ENCODE measurements at places on chromosomes 3 and 15.

DNA sequence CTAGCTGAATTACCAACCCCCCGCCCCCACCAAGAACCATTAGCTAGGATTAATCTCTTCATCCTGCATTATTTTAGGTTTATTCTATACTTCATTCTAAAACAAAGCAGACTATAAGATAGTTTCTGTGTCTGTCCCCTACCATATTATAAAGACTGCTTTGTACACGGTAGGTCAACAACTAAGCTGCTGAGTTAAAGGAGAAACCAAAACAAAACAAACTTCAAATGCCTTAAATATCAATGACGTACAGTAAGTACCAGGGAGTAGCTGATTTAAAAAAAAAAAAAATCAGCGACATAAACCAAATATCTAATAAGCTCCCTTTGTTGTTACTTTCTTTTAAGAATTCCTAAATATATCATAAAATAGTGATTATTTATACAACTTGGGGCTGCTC is 7.8 kb upstream of the VGLL4 start:
- DNase-seq = no peak

DNA sequence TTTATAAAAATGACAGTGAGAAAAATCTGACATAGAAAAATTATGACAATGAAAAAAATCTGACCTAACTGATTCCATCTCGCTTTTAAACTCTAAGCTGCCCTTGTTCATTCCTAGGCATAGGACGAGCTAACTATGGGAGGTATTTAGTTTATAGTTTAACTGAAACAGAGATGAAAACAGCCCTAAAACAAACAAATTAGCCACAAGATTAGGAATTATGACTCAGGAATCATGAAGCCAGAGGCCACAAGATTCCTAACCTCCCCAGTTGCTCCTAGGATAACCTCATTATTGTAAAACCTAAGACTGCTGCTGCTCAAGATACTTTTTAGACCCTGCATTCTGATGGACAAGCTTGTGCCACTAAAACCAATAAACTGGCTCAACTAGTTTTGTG is 122.7 kb upstream of the MNS1 start:
- no peak for DNase-seq

DNA sequence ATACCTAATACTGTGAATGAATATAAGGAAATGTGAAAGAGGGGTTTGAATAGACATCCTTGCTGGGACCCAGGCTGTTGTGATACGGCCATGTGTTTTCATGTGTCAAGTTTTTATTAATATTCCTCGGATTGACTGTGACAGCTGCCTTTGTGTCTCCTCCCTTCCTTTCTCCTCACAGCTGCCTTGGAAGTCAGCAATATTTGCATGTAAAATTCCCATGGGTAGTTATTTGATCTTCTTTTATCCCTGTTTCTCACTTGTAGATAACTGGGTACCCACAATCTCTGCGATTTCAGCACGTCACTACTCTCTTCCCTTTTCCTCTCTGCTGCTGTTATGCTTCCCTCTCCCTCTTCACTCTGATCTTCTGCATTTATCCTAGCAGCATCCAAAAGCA is 9.4 kb downstream of the GPR156 start:
- no peak for DNase-seq

- DNase-seq = no peak
These were observed 608.6 kb upstream of the BCHE start for GRCh38 chr3:166445865-166446264.

DNA sequence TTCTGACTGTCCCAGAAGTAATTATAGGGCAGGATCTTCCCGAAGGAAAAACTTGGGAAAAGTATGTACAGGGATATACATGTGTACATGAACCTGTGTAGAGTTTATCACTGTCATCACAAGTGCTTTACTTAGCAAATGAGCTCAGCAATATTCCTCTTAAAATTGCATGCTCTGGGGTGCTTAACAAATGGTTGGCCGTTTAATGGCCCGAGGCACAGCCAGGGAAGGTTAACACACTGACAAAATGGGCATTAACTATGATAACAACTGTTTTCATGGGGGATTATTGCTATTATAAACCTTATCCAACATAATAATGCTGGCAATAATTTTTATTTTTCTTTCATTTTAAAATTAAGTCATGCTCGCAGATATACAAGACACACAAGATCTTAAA is 459.3 kb downstream of the TUSC7 start:
- DNase-seq = no peak

GRCh38 chr15:53312707-53313106 is 446.8 kb downstream of the WDR72 start:
- DNase-seq = no peak

DNA sequence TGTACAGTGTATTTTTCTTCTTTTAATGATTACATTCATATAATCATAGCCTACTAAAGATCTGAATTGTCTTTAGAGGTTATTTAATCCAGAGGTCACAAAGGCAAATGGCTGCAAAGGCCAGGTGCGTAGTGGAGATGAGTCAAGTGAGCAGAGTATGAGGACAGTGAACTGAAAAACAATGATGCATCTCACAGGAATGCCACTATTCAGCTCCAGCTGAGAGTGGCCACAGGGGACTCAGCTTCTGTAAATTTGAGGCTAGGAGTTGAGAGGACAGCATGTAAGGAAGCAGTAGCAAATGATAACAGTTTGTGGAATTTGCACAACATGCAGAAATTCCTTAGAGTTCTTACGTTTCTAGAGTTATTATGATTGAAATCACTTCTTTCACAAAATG is 50.4 kb downstream of the COL6A5 start:
- no peak for DNase-seq

GRCh38 chr15:79629687-79630086 is 197.6 kb downstream of the MINAR1 start:
- DNase-seq = no peak

DNA sequence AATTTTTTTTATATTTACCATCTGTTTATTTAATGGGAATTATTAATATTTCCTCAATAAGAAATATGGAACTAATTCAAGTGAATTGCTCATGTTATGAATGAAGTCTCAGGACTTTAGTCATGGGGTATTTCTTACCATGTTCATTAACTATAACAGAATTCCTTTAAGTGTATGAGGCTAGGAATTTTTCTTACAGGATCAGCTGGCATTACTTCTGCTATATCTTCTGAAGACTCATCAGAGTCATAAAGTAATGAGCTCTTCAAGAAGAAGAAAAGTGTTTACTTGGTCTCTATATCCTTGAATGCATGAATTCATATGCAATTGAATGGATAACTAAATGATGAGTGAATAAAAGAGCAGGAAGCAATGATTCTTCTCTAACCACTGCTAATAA is 486.8 kb upstream of the THBS1 start:
- DNase-seq = no peak

DNA sequence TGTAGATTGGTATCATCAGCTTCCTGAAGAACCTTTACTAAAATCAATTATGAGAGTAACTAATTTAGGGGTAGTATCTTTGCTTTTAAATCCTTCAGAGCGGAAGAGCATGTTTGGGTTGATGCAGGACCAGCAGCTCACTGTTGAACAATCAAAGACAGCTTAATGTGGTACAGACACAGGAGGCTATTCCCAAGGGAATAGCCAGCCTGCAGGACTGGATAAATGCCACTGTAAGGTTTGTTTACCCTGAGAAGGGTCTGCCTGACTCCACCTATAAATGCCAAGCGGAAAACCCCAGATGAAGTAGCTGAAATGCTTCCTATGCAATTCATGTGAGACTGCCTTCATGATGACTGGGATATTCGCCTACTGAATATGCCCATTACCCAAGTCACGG is 16.0 kb upstream of the STAC start:
- DNase-seq = no peak

- DNase-seq = no peak
These were observed 2.0 kb downstream of the NPHP3 start for GRCh38 chr3:132720228-132720627.

DNA sequence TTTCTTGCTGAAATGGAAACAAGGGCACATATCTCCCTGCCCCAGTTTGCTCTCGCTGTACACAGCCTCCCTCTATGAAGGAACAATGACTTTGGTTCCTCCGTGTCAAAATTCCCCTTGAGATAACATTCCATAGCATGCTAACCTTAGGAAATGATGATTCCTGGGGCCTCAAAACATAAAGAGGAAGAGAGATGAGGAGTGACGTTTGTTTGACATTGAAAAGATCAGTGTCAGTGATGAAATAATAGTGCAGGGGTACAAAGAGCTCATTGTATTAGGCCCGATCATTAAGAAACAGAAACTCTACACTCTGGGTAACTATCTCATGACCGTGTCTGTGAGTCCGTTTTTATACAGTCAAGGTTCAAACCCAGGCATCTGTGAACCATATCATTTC is 55.2 kb downstream of the ARNT2 start:
- no peak for DNase-seq

GRCh38 chr15:40317580-40317979 is 5.9 kb upstream of the INAFM2 start:
- no peak for DNase-seq

DNA sequence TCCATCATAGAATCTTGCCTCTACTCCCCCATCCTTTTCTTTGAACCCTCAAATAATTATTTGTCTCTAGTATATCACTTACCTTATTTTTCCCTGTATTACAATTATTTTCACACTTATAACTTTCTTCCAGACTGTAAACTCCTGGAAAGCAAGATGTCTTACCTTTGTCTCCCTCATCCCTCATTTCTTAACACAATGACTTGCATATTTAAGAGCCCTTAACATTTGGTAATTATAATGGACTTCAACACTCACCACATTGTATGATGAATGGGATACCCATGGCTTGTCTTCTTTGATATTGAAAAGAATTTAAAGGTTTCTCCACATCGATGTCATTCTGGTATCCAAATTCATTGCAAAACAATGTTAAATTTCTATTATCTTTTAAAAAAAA is 81.4 kb upstream of the GUCA1C start:
- DNase-seq = no peak

- no peak for DNase-seq
These were observed 228.9 kb downstream of the CD47 start for GRCh38 chr3:107861904-107862303.

DNA sequence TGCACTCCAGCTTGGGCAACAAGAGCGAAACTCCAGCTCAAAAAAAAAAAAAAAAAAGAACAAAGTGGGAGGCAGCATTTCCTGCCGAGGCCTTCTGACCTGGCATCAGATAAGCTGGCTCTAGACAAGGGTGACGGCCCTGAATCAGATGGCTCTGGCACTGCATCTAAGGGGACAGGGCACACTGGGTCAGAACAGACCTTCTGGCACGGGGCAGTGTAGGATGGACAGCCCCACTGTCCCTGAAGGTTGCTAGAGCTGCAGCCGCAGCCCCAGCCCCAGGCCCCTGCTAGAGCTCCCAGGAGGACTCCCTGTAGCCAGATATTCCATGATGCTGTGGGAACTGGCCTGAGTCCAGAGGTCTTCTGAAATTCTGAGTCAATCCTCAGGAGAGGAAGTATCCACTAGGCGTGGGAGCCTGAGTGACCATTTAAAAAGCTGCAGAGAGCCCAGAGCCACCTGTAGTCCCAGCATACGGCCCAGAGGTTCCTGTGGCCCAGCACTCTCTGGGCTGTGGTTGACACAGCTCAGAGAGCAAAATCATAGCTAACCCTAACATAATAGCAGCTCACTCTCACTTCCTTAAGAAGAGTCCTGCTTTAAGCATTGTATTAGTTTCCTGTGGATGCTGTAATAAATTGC is 69.2 kb upstream of the MFGE8 start:
- DNase-seq = no peak

GRCh38 chr3:196275126-196275525 is 12.4 kb downstream of the PCYT1A start:
- no peak for DNase-seq

DNA sequence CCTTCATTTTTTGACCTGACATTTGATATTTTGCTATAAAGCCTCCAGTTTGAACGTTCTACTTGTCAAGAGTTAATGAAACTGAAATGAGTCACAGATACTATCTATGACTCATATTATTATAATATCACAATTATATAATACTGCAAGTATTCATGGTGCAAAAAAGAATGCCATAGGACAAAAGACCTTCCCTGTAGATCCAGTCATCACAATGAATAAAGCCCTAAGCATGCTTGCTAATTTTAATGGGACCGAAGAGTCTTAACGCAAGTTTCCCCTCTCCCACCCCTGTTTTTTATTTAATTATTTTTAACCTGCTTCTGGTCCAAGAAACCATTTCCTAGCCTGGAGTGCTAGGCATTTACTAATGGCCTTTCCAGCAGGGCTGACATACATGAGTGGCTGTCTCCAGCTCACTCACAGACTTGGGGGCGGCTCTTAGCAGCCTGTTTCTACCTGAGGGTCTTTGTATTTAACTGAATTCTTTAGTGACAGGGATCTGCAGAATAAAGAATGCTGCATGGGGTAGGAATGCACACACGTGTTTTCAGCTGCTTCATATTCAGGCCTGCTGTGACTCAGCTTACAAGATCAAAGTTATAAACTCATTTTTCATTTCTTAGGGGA is 61.2 kb downstream of the THBS1 start:
- DNase-seq = no peak

GRCh38 chr15:60673918-60674558 is 195.1 kb upstream of the ICE2 start:
- DNase-seq = no peak

DNA sequence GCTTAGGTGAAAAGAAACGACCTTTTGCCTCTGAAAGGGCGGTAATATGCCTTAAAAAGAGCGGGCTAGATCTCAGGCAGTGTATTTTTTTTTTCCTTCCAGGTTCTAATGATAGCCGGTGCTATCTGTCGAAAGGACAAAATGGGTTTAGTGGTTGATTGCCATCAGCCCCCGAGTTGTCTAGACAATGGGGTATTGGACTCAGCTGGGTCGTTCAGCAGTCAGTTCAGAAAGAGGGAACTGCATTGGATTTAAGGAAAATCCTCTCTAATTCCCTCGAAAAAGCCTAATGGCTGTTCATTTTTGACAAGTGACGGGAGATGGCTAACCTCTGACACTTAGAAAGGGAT is 728 bp downstream of the EIF2B5 start:
- no peak for DNase-seq

GRCh38 chr15:70902107-70902506 is 9.5 kb downstream of the LRRC49 start:
- no peak for DNase-seq

GRCh38 chr3:50512131-50512530 is 8.7 kb upstream of the CACNA2D2 start:
- no peak for DNase-seq

DNA sequence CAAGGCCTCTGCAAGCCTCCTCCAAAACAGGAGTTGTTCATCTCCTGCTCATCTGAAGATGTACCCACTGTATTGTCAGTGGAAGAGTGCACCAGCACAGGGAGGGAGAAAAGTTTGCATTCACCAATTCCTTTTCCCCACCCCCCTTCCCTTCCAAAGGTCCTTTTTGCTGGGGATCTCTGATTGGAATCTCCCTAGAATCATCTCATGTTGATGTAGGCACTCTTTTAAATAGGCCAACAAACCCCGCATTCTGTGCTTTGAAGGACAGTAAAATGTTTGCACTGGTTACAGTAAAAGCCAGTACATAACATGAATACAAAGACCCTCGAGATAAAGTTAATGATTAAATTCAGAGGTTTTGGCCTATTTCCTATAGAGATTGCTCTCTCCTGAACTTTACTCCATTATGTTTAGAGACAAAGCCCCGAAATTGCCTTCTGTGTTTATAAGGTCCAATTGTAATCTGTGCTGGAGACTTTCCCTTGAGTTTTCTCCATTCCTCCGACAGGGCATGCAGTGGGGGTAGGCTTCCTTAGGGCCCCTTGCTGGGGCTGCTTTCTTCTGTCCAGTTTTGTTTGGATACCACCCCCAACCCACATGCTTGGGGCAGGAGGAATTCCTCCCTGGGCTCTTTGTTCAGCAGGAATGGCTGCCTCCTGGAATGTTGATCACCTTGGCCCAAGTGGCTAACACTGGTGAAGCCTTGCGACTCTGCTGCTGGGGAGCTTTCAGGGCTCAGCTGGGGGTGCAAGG is 22.5 kb downstream of the TRIM71 start:
- no peak for DNase-seq

Measured in stimulated activated naive CD4-positive, alpha-beta T cell (primary cell).